ENCODE measurements at places on chromosomes 1 and 21. TPM values are rescaled to one million over a fixed set of nuclear protein-coding genes. Genes with fewer than 3 reads are reported as not detected.

DYNLT5 gene
- 1.6 TPM for polyA plus RNA-seq

REN gene
- 2.2 TPM for polyA plus RNA-seq

RNU1-4 gene
- polyA plus RNA-seq: 18.9 TPM

KRTAP21-2 gene
- polyA plus RNA-seq: 2.5 TPM

RNU1-2 gene
- polyA plus RNA-seq: 18.9 TPM

LYPD8 gene
- 0.91 TPM for polyA plus RNA-seq

NPR1 gene
- 10.7 TPM for polyA plus RNA-seq

AIRE gene
- polyA plus RNA-seq: 0.16 TPM

HENMT1 gene
- polyA plus RNA-seq: 126 TPM

PTPRC gene
- polyA plus RNA-seq: 10.8 TPM

LCE1C gene
- polyA plus RNA-seq: not detected

DTL gene
- polyA plus RNA-seq: 45.1 TPM

CDK18 gene
- 9.2 TPM for polyA plus RNA-seq

AVPR1B gene
- not detected for polyA plus RNA-seq

ACOT11 gene
- polyA plus RNA-seq: 4.9 TPM

PLA2G2F gene
- not detected for polyA plus RNA-seq

PLCH2 gene
- 2.7 TPM for polyA plus RNA-seq

CHAF1B gene
- polyA plus RNA-seq: 6.5 TPM

FBLIM1 gene
- 23.3 TPM for polyA plus RNA-seq

CFHR5 gene
- 0.11 TPM for polyA plus RNA-seq

RGS16 gene
- 3.2 TPM for polyA plus RNA-seq

FCER1G gene
- 60.9 TPM for polyA plus RNA-seq

KCNA3 gene
- 1.3 TPM for polyA plus RNA-seq

Data from testis (tissue), 5 donors.